ENCODE measurements at places on chromosomes 11 and 22.

- no peak for DNase-seq
Measured at GRCh38 chr11:103407641-103408040, 298.4 kb downstream of the DYNC2H1 start.

GRCh38 chr11:123678246-123678645 lies 23.8 kb upstream of the SCN3B start:
- no peak for DNase-seq

DNA sequence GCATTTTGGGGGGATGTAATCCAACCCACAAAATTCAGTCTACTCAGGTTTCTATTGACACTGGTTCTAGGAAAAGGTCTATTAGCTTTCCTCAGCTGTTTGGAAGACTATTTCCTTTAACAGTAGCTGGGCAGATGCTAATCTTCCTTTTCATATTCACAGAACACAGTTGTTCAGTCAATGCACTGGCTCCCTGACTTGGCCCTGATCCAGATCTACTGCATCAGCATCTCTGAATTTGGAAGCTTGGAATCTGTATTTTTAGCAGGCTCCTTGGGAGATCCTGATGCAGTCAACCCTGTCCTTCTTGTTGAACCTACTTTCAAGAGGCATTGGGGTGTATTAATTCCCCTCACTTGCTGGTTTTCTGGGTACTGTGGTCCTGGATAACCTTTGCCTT lies 6.3 kb downstream of the HTATIP2 start:
- no peak for DNase-seq

- no peak for DNase-seq
Measured at GRCh38 chr22:42653999-42654398, 4.8 kb upstream of the CYB5R3 start.

- no peak for DNase-seq
Measured at GRCh38 chr22:26377170-26377830, 51.8 kb upstream of the ASPHD2 start.

DNA sequence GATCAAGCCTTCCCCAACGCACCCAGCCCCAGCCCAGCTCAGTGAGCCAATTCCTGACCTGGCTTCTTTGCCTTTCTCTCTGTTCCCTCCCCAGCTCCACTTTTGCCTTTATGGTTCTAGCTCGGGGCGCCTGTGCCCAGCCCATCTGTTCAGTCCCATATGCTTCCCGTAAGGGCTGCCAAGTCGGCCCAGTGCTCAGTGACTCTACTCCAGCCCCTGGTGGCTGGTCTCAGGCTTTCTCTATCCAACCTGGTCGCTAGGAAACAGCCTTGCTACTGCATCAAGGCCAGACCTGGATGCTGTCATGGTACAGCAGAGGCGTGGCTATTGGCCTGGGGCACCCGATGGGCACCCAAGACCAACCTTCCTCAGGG lies 178.0 kb downstream of the DSCAML1 start:
- no peak for DNase-seq

GRCh38 chr11:1298695-1299492 lies 10.5 kb downstream of the TOLLIP start:
- peak; percentile 85 for DNase-seq

Data from left cardiac atrium (tissue), 4 donors.